ENCODE measurements at places on chromosomes 5 and 9. TPM values are rescaled to one million over a fixed set of nuclear protein-coding genes. Genes with fewer than 3 reads are reported as not detected.
A peak's percentile ranks its signal among the peaks of the same experiment; 100 is the strongest.

DNA sequence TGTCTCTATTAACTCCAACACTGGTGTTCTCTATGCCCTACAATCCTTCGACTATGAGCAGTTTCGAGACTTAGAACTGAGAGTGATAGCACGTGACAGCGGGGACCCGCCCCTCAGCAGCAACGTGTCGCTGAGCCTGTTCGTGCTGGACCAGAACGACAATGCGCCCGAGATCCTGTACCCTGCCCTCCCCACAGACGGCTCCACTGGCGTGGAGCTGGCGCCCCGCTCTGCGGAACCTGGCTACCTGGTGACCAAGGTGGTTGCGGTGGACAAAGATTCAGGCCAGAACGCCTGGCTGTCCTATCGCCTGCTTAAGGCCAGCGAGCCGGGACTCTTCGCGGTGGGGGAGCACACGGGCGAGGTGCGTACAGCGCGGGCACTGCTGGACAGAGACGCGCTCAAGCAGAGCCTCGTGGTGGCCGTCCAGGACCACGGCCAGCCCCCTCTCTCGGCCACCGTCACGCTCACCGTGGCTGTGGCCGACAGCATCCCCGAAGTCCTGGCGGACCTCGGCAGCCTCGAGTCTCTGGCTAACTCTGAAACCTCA, 2.0 kb downstream of the PCDHGA11 start:
- DNase-seq, result no peak

GABRA1 gene
- not detected for total RNA-seq

- no peak for DNase-seq
Measured at GRCh38 chr5:82388181-82388580, 110.0 kb upstream of the RPS23 start.

GRCh38 chr5:113252066-113252465, 182.7 kb downstream of the TSSK1B start:
- DNase-seq, result no peak

DNA sequence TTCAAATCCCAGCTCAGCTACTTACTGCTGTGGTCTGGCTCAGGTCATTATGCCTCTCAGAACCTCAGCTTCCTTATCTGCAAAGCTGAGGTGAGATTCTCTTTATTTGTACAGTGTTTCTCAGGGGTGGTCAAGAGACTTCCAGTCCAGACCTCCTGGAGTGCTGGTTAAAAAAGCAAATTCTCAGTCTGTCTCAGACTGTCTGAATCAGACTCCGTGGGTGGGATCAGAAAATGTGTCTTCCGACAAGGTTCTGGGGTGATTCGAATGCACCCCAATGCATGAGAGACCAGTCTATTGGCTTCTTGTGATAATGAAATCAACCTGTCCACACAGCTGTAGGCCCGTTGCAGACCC, 137.7 kb upstream of the SMIM23 start:
- DNase-seq, result no peak

DMRTA1 gene
- total RNA-seq, result 0.41 TPM

DNA sequence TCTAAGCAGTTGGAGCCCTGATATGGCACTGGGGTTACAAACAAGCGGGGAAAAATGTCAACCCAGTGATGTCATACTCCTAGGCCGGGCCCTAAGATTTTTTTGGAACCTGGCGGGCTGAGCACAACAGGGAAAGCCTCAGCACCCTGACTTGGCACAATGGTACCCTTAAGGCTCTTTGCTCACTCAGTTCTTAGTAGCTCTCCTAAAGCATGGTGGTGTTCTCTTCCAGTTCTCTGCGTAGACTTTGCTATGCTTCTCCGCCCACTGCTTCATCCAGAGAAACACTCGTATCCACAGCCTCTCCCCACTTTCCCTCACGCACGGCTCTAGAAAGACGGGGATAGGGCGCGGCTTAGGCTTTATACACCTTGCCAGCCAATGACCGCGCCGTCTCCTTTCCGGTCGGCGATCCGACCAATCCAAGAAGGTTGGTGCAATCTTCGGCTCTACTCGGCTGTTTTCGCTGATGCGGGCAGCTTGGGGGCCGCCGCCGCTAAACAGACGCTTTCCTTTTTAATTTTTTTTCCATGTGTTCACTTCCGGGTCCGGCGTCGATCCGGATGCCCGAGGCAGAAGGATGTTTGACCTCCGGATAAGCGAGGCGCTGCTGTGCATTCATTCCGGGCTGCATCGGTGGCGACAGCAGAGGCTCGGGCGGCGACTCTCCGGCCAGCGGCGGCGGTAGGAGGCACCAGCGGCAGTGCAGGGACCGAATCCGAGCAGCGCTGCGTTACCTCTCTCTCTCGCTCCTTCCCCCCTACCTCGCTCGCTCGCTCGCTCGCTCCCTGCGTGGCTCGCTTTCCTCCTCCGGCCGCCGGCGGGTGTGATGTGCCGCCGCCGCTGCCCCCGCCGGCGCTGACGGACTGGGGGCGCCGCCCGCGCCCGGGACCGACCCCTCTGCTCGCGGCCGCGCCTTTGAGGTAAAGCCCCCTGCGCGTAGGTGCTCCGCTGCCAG, at the start of gene CSNK1G3:
Gene CSNK1G3 (plus strand): TSS at position 530 of the 958 bp plus-strand sequence. CDS start 33,487 bp downstream, outside the sequence.
- peak; percentile 98 for DNase-seq

DNA sequence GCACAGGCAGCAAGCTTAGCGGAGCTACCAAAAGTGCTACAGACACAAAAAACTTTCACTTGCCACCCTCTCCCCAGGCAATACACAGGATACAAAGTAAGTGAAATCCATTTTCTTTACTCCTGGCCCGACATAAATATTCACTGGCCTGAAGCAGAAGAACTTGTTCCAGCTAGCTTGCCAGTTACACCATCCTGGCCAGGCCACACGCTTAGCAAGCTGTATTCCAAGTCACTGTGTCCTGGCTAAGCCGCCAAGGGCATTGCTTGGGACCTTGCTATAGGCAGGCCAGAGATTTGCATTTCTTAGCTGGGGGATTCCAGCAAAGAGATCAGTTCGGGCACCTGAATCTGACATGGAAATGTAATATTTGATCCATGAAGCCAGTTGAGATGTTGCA, 71.0 kb upstream of the SLC1A3 start:
- DNase-seq, result no peak

BAAT gene
- 0.17 TPM for total RNA-seq

- DNase-seq, result no peak
Measured at GRCh38 chr9:93108291-93109041, 12.4 kb downstream of the CARD19 start.

GRCh38 chr9:121221664-121222055, 20.0 kb upstream of the RAB14 start:
- no peak for DNase-seq

- DNase-seq, result no peak
Measured at GRCh38 chr5:141298376-141298775, 5.5 kb downstream of the SLC25A2 start.

DNA sequence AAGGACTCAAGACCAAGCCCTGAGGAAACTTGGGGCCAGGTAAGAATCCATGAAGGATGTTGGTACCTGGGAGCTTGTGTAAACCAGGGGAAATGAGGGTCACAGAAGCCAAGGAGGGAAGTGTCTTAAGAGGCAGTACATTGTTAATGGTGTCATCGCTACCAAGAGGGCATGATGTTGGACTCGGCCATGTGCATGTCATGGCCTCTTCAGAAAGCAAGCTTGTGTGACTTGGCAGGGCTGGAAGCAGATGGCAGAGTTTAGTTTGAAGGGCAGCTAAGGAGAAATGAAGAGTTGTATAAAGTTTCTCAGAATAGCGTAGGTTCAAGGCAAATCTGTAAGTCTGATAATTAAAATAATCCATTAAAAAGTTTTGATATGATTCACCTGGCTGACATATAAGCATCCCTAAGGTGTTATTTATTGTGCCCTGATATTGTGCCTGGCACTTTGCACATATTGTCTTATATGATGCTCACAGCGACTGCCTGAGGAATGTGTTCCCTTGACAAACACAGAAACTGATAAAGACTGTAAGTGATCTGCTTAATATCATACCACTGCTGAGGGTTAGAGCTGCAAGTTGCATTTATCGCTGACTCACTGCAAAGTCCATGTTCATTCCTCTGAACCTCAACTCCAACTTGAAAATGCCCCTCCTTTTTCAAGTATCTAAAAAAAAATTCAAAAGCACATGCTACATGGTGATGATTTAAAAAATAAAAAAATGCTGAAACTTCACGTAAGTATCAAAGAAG, 81.3 kb upstream of the PTPN3 start:
- DNase-seq, result no peak

DNA sequence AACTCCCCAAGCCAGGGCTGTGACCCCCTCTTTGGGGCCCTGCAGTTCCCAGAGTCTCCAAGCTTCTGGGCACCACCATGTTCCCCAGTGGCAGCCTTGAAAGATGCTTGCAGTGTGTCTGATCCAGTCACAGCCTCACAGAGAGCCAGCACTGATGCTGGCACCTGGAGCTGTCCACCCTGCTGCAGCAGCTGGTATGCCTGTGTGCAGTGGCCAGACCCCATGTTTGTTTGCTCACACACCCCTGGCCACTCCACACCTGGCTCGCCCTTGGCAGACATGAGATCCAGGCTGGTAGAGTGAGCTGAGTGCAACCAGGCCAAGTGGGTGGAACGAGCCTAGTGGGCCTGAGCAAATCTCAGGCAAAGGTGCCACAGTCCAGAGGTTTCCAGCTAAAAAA, 106.0 kb downstream of the C9orf50 start:
- no peak for DNase-seq

PLCXD3 gene
- 1.3 TPM for total RNA-seq

- DNase-seq, result peak; percentile 90
Measured at GRCh38 chr5:140372971-140373487, 13.0 kb downstream of the SLC4A9 start.

GRCh38 chr9:129776938-129777768, 24.3 kb upstream of the PTGES start:
- peak; percentile 42 for DNase-seq

DNA sequence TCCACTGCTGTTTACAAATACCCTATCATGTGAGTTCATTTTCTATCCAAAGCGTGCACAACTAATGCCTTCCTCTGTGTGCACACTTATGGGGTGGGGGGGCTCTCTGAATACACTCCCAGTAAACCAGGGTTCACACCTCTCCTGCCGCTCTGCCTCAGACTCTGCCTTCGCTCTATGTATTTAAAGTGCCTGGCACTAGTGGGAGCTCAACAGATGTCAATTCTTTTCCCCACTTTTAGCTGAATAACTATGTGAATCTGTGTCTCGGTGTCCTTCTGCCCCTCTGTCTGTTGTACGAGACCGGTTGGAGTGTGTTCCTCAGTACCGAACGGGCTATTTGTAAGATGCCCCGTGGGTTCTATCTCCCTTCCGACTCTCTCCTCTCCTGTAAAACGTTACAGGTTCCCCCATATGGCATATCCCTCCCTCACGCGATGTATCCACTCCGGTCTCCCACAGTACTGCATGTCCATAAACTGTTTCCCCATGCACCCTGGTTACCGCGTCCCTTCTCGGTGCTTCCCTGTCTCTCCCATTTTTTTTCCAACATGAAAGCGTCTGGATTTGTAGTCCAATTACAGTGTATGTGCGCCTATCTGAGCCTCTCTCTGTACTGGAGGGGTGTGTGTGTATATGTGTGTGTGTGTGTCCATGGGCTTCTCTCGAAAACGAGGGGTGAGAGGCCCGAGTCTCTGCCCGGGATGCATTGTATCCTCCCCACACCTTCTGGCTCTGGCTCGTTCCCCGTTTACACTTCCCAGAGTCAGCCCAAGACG, 1.6 kb downstream of the ELL2 start:
- DNase-seq, result peak; percentile 28

All from A673 (cell line).